ENCODE measurements at places on chromosomes 11 and 22. TPM values are rescaled to one million over a fixed set of nuclear protein-coding genes. Genes with fewer than 3 reads are reported as not detected.

- no peak for DNase-seq
Measured at GRCh38 chr22:50293441-50294318, 13.8 kb downstream of the PLXNB2 start.

The ADM gene
- 7.8 TPM for polyA plus RNA-seq

DNA sequence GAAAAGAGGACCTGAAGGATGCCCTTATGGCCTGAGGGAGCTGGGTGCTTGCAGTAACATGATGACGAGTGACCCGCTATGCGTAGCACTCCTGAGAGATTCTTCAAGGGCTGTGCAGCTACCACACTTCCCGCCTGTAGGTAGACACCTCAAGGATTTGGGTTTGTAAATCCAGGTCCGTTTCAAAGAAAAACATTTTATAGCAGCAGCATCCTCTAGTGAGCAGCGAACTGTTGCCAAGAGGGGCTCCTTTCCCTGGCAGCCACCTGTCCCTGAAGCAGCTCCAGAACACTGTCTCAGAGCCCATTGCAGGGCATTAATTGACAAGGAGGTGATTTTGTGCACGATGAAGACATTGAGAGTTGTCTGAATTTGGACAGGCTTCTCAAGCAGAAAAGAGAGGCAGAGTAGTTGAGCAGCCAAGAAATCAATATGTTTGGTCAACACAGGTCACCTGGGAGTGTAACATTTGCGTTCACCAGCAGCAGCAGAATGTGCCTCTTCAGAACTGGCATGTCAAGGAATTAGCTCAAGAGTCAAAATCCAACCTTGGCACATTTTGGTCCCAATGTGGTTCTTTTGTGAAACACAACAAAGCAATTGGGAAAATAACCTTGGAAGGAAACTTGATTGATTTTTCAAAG, 209.8 kb upstream of the MTNR1B start:
- no peak for DNase-seq

The CELSR1 gene
- polyA plus RNA-seq, result 1.5 TPM

The PKP3 gene
- polyA plus RNA-seq, result 0.32 TPM

The CHST1 gene
- 17.4 TPM for polyA plus RNA-seq

DNA sequence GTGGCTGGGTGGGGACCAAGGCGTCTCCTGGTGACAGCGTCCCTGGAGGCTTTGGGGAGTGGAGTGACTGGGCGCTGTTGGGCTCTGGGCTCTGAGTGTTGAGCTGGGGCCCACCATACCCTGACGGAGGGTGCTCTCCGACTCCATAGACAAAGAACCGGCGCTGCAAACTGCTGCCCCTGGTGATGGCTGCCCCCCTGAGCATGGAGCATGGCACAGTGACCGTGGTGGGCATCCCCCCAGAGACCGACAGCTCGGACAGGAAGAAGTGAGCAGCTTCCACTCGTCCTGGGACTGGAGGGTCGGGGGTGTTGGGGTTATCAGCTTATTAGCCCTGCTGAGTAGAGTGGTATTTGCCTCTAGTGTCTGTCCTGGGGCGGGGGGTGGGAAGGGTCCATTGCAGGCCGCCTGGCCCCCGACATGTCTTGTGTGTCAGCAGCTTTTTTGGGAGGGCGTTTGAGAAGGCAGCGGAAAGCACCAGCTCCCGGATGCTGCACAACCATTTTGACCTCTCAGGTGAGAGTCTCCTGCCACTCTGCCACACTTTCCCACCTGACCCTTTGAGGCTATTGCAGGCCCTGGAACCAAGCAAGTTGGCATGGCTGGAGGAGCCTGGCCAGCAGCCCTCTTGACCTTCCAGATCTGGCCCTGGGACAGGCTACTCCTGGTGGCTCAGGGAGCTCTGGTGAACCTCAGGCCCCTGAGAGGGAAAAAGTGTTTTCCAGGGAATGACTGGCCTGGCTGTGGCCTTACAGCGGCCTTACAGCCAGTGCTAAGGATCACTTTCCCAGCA, 7.6 kb downstream of the CLDN5 start:
- no peak for DNase-seq

GRCh38 chr11:61627850-61628661, 47.2 kb upstream of the SYT7 start:
- no peak for DNase-seq

The C11orf21 gene
- not detected for polyA plus RNA-seq

GRCh38 chr11:118450451-118450850, 14.2 kb downstream of the KMT2A start:
- DNase-seq, result no peak
